ENCODE measurements at places on chromosomes 7 and 10. TPM values are rescaled to one million over a fixed set of nuclear protein-coding genes. Genes with fewer than 3 reads are reported as not detected.

The GATA3 gene
- not detected for total RNA-seq

The OPALIN gene
- total RNA-seq, result not detected

The NODAL gene
- 3.1 TPM for total RNA-seq

The PPRC1 gene
- total RNA-seq, result 21.6 TPM

The IDI2 gene
- total RNA-seq, result not detected

The SEPTIN7 gene
- 270 TPM for total RNA-seq

The SYT15B gene
- under 0.01 TPM for total RNA-seq

The TMEM229A gene
- 0.31 TPM for total RNA-seq

The COL17A1 gene
- total RNA-seq, result not detected

The GIMAP1 gene
- 0.63 TPM for total RNA-seq

The CRYGN gene
- total RNA-seq, result not detected

The LIPA gene
- 20.0 TPM for total RNA-seq

The SEMA4G gene
- total RNA-seq, result 15.0 TPM

The TEX36 gene
- not detected for total RNA-seq

The NUDT5 gene
- total RNA-seq, result 48.8 TPM

The SAP25 gene
- not detected for total RNA-seq

The UNC5B gene
- 5.3 TPM for total RNA-seq

The ELMO1 gene
- total RNA-seq, result 145 TPM

The GBX1 gene
- total RNA-seq, result not detected

The RNLS gene
- total RNA-seq, result 8.1 TPM

The MBL2 gene
- not detected for total RNA-seq

The C10orf53 gene
- not detected for total RNA-seq

The NCOA4 gene
- 156 TPM for total RNA-seq

The TSPAN33 gene
- 5.6 TPM for total RNA-seq

The HDAC9 gene
- 195 TPM for total RNA-seq

The ADRA2A gene
- 34.7 TPM for total RNA-seq

The SGCE gene
- total RNA-seq, result 125 TPM

The ASB10 gene
- total RNA-seq, result not detected

The PTPRN2 gene
- 123 TPM for total RNA-seq

The DBF4 gene
- 22.2 TPM for total RNA-seq

The C7orf57 gene
- 1.3 TPM for total RNA-seq

The GIMAP7 gene
- 1.6 TPM for total RNA-seq

The MRLN gene
- total RNA-seq, result 1.3 TPM

The SPDYE16 gene
- total RNA-seq, result not detected

The NKX1-2 gene
- total RNA-seq, result not detected

The LRIT1 gene
- not detected for total RNA-seq

The SUV39H2 gene
- total RNA-seq, result 37.6 TPM

The HIP1 gene
- 24.1 TPM for total RNA-seq

The PITX3 gene
- not detected for total RNA-seq

The GLUD1 gene
- 162 TPM for total RNA-seq

The SPDYE6 gene
- not detected for total RNA-seq

The INA gene
- total RNA-seq, result 199 TPM

The SYT15 gene
- 0.31 TPM for total RNA-seq

The CLEC5A gene
- not detected for total RNA-seq

All from parietal lobe (tissue), 2 donors.